ENCODE measurements at places on chromosomes 13 and 19. TPM values are rescaled to one million over a fixed set of nuclear protein-coding genes. Genes with fewer than 3 reads are reported as not detected.
A peak's percentile ranks its signal among the peaks of the same experiment; 100 is the strongest.

DNA sequence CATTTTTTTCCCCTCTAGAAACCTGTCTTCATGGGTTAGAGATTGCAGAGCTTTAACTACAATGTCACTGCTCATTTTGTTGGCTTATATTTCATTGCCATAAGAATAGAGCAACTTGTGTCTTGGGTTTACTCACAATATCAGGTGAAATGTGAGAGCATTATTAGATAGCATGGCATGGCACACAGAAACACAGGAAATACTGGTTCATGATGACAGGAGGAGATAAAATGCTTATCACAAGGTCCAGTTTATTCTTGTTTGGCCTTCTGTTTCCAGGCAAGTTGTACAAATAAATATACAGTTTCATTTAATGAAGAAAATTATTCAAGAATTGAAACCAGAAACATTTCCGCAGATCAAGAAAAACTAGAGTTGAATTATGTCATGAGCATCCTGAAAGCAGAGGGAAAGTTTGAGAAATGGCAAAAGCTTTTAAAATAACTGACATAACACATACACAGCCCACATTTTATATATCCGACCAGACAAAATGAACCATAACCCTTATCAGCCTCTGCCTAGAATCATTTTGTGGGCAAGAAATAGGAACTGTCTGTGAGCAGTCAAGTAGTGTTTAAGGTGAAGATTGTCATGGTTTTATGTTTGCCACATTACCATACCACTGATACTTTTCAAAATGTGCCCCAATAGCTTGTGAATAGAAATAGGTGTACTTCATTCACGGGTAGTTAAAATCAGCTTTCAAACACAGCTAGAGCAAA lies 297.9 kb upstream of the ARGLU1 start:
- no peak for DNase-seq

DNA sequence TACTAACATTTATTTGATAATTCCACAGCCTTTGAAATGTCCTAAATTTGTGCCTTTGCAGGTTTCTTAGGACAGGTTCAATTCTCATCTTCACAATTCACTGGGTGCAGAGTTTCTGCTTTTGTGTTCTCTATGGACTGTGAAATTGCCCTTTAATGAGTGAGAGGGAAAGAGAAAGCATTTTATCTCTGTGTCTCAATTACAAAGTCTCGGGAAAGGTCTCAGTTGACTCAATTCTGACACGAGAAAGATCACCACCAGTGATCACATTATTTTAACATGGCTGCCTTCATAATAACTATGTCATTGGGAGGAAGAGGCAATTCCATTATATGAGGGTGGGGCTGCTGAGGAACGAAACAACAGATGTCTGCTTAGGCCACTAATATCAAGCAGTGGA lies 26.2 kb upstream of the LRCH1 start:
- no peak for DNase-seq

GRCh38 chr13:35524171-35524570 lies 47.7 kb upstream of the MAB21L1 start:
- DNase-seq: no peak

- no peak for DNase-seq
Observed at GRCh38 chr13:98961503-98962105, 16.3 kb downstream of the DOCK9 start.

DNA sequence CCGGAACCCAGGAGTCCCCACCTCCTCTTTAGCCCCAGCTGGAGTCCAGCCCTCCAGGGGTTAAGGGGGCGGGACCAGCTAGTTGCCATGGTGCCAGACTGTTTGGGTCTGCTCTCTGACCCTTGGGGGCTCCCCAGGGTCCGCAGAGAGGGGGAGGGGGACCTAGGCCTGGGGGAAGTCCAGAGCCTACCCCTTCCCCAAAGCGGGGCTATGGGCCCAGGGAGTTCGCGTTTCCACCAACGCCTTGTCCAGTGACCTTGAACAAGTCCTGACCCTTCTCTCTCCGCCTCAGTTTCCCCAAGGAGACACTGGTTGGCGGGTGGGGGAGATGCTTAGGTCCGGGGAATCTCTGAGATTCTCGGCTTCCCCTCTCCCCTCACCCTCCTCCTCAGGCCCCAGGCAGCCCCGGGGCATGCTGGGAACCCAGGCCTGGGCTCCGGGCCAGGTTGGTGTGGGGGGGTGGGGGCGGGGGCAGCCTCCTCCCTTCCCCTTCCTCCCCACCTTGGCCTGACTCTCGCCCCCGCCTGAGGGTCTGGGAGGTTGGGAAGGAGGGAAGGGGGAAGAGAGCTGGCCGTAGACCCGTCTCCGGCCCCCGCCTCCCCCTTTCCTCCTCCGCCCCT lies 2.6 kb upstream of the SPACA6 start:
- peak; percentile 47 for DNase-seq

GRCh38 chr19:5048727-5049553 lies 80.0 kb downstream of the KDM4B start:
- no peak for DNase-seq

- DNase-seq: no peak
Observed at GRCh38 chr19:5205381-5205780, 135.2 kb downstream of the PTPRS start.

GRCh38 chr19:1854542-1855039 lies 6.3 kb upstream of the REXO1 start:
- DNase-seq: no peak

GRCh38 chr13:66618702-66619101 lies 611.4 kb downstream of the PCDH9 start:
- DNase-seq: no peak

DNA sequence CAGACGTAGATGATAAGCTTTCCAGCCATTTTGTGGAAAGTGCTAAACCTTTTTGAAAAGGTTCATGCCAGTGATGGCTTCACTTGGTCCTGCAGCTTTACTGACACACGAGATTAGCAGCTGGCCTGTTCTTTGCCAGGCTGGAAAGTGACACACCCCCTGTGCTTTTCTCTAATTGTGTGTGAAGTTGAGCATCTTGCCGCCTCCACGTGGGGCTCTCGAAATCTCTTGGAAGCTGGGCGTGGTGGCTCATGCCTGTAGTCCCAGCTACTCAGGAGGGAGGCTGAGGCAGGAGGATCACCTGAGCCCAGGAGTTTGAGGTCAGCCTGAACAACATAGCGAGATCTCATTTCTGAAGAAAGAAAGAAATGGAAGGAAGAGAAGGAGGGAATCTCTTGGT lies 25.3 kb upstream of the EHD2 start:
- no peak for DNase-seq

- DNase-seq: no peak
Observed at GRCh38 chr13:71879808-71880344, 12.9 kb upstream of the DACH1 start.

DNA sequence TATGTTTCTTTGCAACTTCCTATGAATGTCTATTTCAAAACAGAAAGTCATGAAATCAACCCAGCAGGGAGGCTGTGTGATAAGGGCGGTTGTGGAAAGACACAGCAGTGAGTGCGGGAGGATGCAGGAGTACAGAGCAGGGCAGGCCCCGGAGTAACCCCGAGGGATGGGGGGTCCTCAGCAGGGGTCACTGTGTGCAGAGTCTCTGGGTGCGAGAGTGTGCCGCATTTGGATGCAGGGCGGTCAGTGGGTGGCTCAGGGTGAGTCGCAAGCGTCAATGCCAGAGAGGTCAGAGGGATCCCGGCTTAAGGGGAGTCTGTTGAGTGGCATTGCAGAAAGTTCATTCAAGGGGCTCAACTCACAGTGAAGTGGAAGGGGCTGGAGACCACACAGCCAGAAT lies 147.8 kb downstream of the STK24 start:
- DNase-seq: no peak

- DNase-seq: no peak
Observed at GRCh38 chr13:58587183-58587582, 955.6 kb downstream of the PCDH17 start.

- no peak for DNase-seq
Observed at GRCh38 chr13:85808811-85809210, 9.6 kb upstream of the SLITRK6 start.

- DNase-seq: peak; percentile 91
Observed at GRCh38 chr13:96053003-96053703, at the start of gene UGGT2. Gene UGGT2, minus strand, starts transcription at chr13:96053401. Its CDS starts 89 bp downstream, at chr13:96053312.

DNA sequence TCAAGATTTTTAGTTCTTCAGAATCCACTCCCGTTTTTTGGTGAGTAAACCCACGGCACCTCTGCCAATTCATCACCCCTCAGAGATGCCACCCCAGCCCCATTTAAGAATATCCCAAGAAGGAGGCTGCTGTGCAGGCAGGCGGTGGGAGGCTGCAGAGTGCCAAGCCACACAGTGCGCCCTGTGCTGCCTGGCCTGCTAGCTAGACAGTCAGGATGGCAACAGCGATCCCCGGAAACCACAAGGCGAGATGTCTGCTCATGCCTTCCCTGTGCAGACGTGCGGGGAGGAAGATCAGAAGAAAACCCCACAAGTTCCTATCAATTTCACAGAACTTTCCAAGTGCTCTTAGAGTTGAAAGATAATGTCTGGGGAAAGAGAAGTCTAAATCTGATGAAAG lies 64.8 kb upstream of the GPR183 start:
- no peak for DNase-seq

DNA sequence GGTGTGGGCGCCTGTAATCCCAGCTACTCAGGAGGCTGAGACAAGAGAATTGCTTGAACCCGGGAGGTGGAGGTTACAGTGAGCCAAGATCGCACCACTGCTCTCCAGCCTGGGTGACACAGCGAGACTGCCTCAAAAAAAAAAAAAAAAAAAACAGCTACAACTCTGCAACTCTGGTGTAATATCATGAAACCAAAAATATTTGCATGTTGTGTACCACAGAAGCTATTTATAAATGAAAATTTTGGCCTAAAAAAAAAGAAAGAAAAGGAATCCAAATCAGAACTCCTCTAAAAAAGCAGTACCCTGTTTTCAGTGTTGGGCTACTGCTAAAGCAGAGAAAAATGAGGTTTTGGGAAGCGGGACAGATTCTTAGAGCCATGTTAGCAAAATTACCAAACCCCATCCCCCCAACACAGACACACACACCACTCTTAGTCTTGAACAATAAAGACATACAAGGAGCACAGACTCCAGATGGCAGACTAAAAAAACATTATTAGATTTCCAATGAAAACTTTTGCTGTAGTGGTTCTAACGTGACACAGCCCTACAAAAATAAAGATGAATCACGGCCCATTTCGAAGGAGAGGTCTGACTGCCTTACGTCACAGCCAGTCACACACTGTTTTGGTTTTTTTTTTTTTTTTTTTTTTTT lies 51.5 kb downstream of the INSR start:
- DNase-seq: no peak

DNA sequence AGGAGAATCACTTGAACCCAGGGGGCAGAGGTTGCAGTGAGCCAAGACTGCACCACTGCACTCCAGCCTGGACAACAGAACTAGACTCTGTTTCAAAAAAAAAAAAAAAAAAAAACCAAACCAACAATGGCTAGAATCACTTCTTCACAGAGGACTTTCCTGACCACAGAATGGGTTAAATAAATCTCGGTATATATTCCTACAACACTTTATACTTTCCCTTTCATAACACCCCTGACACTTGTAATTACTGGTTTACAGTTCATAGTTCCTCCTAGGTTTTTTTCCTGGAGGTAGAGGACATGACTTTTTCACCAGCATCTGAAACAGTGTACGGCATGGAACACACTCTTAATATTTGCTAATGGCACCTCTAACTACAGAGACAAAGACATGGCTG lies 31.4 kb downstream of the ZDHHC20 start:
- no peak for DNase-seq

DNA sequence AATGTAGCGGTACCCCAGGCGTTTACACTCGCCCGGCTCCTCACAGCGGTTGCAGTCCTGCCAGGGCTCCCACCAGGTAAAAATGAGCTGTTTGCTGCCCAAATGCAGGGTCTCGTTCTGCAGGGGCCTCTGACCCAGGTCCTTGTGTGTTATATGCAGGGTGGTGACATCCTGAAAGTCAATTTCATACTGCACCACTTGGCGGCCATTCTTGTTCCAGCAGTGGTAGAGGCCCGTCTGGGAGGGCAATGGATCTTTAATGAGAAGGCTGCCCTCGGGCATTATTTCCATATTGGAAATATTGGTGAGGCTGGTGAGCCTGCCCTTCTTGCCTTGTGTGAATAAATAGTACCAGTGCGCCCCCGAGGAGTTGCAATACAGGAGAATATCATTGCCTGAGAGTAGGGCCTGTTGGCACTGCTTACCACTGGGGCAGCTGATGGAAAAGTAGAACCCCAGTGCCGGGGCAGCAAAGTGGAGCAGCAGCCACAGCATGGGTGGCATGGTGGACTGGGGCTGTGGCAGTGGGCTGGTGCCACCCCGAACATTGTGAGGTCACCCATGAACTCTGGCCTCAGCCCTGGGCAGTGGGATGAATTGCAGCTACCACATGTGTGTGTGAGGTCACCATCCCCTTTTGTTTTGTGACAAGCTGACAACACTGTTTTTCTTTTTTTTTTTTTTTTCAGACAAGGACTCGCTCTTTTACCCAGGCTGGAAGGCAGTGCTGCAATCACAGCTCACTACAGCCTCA lies at the start of gene FAM187B:
Gene FAM187B (minus strand): TSS at position 563 of the 754 bp plus-strand sequence. CDS start 59 bp downstream, at position 504.
- DNase-seq: no peak

- no peak for DNase-seq
Observed at GRCh38 chr13:39410096-39410901, 192.7 kb downstream of the LHFPL6 start.

DNA sequence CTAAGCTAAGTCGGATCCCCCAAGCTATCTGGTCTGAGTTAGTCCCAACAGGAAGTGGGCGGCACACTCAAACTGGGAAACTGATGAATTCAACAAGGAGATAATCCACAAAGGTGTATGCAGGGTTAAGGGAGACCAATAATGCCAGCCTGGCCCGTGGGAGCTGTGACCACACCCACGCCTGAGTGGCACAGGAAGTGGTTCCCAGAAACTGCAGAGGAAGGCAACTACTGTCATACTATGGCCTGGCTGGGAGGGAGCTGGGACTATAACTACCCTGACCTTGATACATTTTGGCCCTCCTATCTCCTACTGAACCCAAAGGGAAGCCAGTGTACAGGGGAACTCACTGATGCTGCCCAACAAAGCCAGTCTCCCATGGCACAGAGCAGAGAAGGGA lies 85.5 kb upstream of the TDRD3 start:
- DNase-seq: no peak

DNA sequence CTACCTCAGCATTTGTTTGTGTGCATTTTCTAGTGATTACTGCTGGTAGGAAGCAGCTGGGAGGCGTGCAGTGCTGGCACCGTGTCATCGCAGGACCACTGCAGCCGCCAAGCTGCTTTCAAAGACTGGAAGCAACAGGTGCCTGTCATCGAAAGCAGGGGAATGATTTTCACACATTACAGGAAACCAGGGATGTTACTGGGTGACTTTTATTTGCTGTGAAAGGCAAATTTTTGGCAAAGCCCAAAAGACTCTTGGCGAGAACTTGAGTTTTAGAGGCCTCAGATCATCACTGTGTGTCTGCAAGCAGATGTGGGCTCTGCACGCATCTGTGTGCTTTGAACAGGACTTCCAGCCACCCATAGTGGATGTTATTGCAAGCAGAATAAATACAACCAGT lies 176.4 kb downstream of the FLT1 start:
- no peak for DNase-seq

ERICH4 gene
- not detected for total RNA-seq

ZNF548 gene
- total RNA-seq: 20.3 TPM

TNFSF9 gene
- total RNA-seq: 8.1 TPM

CDX2 gene
- total RNA-seq: not detected

MBD3L2 gene
- not detected for total RNA-seq

PCDH8 gene
- total RNA-seq: 18.5 TPM

TMPRSS9 gene
- total RNA-seq: 0.22 TPM

CABP5 gene
- total RNA-seq: not detected

CACNG6 gene
- total RNA-seq: 0.33 TPM

ZNF66 gene
- total RNA-seq: 11.8 TPM

EBPL gene
- 7.7 TPM for total RNA-seq

EID2B gene
- total RNA-seq: 17.5 TPM

TEX101 gene
- total RNA-seq: 0.81 TPM

CYP4F2 gene
- total RNA-seq: not detected

All from dorsolateral prefrontal cortex (tissue), 122 donors.